ENCODE measurements at places on chromosomes 6 and 20.

DNA sequence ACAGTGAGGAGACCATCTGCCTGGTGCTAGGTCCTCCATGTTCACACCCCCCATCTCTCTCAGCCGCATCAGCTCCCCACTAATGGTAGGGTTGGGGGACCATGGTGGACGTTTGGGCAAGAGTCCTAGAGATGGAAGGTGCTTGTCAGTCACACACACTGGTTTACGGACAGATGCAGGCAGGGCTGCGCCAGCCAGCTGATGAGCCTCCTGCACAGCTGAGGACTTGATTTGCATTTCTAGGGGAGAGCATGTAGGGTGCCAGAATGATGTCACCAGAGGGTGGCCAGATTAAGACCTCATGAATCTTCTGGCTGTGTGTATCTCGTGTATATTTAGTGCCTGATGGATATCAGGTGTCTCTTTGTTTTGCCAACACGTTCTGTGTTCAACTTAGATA lies 28.6 kb downstream of the CST8 start:
- no peak for DNase-seq

GRCh38 chr6:6884193-6884627 lies 223.6 kb upstream of the RREB1 start:
- DNase-seq: no peak

DNA sequence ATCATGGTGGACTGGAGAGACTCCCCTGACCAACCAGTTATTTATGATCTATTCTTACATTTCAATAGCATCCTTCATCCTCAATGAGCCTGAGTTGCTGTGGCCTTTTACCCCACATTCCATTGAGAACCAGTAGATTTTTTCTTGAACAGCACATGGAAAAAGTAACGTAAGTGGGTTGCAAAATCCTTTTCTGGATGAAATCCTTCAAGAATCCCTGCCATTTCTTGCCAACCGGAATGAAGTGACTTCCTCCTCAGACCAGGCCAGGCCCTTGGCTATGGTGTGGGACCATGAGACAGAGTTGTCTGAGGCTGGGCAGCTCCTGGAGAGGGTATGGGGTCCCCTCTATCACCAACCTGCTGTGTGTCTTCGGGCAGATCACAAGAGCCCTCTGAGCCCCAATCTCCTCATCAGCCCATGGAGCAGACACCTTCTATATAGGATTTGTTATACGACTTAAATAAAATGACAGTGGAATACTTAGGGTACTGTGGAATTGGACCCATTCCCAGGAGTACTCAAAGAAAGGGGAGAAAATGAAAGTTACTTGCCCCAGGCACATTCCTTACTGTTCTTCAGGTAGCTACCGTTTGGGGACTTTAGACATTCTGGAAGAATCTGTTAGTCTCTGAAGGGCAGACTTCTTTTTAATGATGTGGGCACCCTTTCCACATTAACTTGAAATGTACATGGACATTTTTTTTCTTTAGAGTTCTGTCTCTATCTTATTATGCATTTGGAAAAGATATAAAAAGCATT lies 10.9 kb downstream of the EYA2 start:
- DNase-seq: no peak

DNA sequence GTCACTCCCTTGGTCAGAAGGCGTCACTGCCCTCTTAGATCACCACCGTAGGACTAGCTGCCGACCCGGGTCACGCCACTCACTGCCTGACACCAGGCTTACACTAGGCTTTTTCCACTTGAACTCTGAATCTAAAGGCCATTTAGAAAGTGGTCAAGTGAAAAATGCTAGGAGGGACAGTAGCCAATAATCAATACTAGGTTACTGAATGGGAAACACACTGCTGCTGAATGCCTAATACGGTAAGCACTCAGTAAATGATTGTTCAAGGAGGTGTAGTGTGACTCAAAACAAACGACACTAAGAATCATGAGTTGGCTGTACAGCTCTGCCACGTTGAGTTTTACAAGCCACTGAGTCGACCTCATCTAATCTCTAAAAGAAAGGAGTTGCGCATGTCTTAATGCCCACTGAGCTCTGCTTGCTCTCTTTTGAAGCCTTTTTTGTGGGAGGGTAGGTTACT lies 760 bp upstream of the IBTK start:
- DNase-seq: peak; percentile 17
